ENCODE measurements at places on chromosomes 2 and 18.

DNA sequence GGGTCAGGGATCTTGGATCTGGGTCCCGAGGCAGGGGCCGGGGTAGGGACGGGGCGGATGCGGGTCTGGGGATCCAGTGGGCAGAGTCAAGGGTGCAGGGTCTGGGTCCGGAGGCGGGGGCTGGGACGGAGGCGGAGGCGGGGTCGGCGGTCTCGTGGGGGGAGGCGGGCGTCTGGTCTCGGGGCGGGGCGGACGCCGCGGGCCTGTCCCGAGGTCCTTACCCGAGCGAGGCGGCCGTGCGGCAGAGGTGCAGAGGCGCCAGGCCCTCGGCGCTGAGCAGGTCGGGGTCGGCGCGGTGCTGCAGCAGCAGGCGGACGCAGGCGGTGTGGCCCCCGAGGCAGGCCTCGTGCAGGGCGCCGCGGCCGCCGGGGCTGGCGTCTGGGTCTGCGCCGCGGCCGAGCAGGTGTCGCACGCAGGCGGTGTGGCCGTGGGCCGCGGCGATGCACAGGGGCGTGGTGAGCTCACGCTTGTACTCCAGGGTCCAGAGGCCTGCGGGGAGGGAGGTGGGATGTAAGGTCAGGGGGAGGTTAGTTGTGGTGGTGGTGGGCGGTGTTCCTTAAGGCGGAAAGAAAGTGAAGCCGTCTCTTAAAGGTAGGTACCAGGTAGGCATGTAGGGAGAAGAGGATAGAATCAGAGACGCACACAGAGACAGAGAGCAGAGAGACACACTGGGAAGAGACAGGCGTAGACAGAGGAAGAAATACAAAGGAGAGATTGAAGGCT, 26.6 kb downstream of the ASB18 start:
- DNase-seq, result no peak

GRCh38 chr2:84925336-84925723, 19.9 kb downstream of the TMSB10 start:
- DNase-seq, result no peak

- no peak for DNase-seq
Observed at GRCh38 chr2:834233-834632, 116.4 kb upstream of the SNTG2 start.

GRCh38 chr2:167215595-167215994, 327.3 kb downstream of the XIRP2 start:
- DNase-seq, result no peak

DNA sequence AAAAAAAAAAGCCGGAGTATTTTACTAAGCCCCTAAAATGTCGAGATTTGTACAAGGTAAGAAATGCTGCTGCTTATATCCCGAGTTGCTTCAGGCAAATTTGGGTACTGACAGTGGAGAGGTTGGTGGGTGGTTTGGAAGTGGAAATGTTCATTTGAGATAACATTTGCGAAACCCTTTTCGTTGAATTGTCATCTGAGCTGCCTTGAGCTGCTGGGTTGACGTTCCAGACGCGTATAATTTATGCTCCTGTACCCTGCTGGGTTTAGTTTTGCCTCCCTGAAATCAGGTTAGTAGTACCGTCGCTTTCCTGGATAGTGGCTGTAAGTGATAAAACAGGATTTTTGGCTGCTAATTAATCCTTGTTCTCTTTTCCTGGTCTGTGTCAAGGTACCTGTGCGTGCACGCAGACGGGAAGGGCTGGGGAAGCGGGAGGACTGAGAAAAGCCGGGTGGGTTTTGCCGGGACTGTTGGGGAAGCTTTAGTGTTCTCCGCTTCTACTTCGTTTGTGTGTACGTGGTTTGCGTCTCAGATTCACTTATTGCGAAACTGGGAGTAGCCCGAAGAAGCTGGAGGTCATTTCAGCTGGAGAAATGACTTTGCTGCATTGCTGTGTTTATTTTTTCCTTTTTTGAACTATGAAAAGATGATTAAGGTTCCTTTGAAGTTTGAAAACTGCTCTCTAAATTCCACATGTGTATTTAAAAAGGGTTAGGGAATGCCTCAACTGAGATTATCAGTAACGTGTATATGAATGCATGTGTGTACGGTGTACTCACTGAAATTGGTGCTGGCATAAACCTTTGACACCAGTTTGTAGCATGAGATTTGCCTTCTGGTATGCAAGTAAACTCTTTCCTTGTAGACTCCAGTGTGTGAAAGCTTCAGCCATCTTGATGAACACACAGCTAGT, 709 bp downstream of the UGP2 start:
- no peak for DNase-seq

GRCh38 chr2:228768818-228769217, 502.3 kb downstream of the PID1 start:
- no peak for DNase-seq
